ENCODE measurements at places on chromosomes 5 and 9.

- no peak for DNase-seq
Observed at GRCh38 chr9:128254855-128255759, 20.7 kb downstream of the GOLGA2 start.

DNA sequence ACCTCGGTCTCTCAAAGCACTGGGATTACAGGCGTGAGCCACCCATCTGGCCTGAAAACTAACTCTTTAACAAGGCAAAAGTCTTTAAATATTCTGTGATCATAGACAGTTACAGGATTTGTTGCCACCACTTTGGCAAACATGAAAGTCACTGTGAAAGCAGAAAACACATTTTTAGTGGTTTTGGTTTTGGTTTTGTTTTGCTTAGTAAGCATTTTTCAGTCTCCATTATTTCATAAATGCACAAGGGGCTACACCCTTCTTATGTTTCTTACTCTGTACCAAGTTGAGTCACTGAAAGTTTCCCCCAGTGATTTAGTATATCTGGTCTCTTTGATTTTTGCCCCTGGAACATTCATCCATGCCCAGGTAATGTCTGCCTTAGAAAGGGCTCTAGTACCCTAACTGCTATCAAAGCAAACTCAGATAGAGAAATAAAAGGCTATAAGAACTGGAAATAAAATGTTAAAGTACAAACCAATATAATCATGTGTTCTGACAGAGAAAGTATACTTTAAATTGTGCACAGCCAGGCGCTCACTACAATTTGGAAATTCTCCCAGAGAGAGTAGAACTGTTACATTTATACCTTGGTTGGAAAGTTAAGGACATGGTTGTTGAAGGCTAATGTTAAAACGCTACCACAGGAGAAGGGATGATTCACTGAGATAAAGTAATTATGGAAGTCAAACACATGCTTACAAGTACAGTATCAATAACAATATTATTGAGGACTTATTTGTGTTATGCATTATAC, 1022.5 kb upstream of the DMAC1 start:
- no peak for DNase-seq

- DNase-seq, result no peak
Observed at GRCh38 chr5:33475706-33476105, 34.9 kb downstream of the TARS1 start.

- no peak for DNase-seq
Observed at GRCh38 chr9:17614250-17614649, 35.4 kb downstream of the SH3GL2 start.

DNA sequence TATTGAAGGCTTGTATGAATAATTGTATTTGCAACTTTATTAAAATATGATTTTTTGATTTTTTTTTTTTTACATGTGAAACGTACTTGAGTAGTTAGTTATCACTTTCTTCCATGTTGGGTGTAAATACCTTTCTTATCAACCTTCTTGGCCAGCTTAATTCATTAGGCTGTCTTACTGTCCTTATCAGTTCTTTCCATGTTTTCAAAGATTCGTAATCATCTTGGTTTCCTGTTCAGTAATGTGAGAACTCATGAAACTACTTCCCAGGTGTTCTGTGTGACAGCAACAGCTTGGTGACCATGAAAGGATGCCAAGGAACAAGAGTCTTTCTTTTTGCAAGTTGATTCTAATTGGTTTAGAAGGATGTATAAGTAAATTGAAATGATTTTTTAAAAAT, 100.0 kb downstream of the ADGRV1 start:
- no peak for DNase-seq

DNA sequence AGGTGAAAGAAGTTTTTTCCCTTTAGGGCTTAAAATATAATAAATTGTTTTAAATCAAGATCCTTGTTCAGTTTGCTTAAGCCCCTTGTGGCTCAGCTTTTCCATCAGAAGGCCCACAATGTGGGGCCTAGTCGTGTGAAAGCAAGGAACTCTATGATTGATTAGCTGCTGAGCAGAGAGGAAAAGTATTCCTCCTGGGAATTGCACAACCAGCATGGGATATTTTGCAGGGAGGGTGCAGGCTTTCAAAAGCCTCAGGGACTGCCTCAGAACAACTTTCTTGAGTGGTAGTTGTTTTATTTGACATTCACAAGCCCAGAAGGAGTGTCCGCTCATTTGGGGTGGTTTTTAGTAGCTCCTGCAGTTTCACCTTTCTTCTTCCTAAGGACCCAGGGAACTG, 19.8 kb downstream of the TTC23L start:
- no peak for DNase-seq

GRCh38 chr5:142206801-142207200, 98.2 kb downstream of the NDFIP1 start:
- no peak for DNase-seq

GRCh38 chr5:107215611-107216010, 455.1 kb downstream of the EFNA5 start:
- no peak for DNase-seq

DNA sequence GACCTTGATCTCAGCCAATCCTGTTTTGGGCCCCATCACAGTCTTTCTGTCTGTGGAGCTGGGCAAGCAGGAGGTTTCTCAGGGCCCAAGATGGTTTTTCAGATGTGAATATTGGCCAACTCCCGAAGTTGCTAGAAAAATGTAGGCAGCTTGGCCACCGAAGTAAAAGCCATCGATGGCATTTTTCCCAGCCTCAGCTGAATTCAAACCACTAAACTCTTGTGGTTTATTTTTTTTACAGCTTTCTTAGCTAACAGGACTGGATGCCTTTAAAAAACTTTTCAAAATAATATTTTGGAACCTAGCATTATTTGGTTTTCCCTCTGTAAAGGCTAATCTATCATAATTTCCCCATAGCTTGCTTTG, 102.5 kb upstream of the ERCC6L2 start:
- DNase-seq, result no peak

- DNase-seq, result peak; percentile 57
Observed at GRCh38 chr9:106110483-106110882, 416.1 kb downstream of the TMEM38B start.

- no peak for DNase-seq
Observed at GRCh38 chr9:69824499-69825252, 4.1 kb downstream of the CFAP95 start.

GRCh38 chr5:76888733-76889300, 39.0 kb downstream of the S100Z start:
- DNase-seq, result no peak

- DNase-seq, result peak; percentile 49
Observed at GRCh38 chr9:35729700-35730485, 2.1 kb downstream of the TLN1 start.

- DNase-seq, result no peak
Observed at GRCh38 chr9:32326146-32326545, 58.3 kb upstream of the ACO1 start.

DNA sequence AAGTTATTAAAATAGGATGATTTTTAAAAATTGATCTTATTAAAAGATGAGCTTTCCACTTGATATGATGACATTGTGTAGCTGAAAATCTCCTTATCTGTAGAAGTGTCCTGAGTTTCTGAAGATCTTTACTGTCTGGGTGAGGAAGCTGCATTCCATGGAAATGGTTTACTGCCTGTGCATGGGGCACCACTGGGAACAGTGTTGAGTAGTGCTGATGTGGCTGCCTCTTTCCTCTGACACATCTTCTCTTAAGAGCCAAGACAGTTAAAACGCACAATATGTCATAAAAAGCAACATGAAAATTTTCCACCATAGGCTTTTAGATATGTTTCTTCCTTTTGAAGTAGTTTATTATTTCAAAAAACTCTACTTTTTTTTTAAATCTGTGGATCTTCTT, 24.6 kb downstream of the SECISBP2 start:
- no peak for DNase-seq

DNA sequence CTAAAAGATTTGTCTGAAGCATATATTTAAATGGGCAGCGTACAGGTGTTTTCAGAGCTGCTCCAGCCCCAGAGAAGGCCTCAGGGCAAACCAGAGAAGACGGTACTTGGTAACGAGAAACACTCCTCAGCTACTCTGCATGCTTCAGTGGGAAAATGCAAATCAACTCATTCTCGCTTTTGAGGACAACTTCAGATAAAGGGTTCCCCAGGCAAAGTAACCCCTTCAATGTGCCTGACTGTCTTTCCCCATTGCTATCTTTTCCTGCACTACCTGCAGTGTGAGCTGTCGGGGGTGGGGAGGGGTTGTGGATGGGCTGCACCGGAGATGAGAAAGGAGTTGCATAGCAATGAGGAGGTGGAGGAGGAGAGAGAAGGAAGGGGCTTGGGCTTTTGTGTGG, 339.7 kb upstream of the CLINT1 start:
- no peak for DNase-seq

DNA sequence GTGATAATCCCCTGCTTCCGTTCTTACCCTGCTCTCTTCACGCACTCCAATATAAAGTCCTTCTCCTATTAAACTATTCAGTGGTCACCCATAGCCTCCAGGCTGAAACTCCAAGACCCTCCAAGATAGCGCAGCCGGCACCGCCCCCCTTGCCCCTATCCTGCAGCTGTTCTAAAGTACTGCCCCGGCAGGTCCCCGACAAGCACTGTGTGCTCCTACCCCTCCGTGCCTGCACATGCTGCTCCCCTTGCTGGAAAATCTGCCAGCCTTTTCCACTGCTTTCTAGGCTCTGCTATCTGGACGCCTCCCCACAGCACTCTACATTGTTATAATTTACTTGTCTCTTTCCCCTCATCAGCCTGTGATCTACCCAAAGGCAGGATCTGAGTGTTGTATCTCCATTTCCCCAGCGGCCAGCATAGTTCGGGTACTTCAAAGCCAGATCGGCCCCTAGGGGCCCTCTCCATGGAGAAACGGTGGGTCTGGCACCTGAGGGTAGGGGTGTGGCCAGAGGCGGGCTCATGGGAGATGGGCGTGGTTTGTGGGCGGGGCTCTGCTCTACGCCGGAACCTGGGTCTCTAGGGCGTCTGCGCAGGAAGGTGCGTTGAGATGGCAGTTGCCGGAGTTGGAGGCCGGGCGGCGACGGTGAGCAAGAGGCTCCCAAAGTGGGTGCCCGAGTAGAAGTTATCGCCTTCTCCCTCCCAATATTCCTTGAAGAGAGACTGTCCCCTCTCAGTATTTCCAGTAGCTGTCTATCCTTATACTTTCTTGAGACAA, 83.5 kb upstream of the RUSC2 start:
- DNase-seq, result no peak

- no peak for DNase-seq
Observed at GRCh38 chr5:149045089-149045460, 17.8 kb downstream of the SH3TC2 start.

GRCh38 chr5:154612666-154613065, 134.6 kb upstream of the HAND1 start:
- DNase-seq, result no peak

DNA sequence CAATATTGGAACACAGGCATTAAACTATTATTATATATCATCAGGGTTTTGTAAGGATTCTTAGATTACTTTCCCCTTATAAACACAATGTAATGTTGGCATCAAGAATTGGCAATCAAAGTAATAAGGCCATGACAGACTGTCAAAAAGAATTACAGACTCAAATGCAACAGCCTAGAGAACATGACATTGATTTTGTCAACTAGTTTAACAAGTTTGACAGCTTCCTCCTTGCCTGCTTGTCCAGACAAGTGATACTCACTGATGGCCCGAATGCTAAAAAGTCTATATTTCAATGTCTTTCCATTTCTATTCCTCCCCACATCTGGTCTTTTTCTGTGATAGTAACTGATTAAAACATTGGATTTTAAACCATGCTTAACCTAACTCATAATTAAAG, 6.4 kb upstream of the ANKRD31 start:
- DNase-seq, result no peak

GRCh38 chr5:173479711-173480110, 136.7 kb downstream of the BOD1 start:
- no peak for DNase-seq

DNA sequence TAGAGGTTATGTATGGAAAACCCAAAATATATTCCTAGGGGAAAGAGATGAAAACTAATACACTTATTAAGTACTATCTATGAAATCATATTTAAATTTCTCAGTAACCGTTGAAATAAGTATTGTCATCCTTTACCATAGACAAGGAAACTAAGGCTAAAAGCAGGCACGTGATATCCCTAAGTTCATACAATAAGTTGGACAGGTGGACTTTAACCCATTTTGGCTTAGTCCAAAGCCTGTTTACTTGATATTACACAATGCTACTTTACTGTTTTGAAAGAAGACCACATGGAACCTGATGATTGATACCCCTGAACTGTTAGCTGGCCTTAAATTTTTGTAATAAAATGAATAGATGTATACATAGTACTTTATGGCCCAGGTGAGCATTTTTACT, 3.5 kb downstream of the NFX1 start:
- DNase-seq, result no peak

DNA sequence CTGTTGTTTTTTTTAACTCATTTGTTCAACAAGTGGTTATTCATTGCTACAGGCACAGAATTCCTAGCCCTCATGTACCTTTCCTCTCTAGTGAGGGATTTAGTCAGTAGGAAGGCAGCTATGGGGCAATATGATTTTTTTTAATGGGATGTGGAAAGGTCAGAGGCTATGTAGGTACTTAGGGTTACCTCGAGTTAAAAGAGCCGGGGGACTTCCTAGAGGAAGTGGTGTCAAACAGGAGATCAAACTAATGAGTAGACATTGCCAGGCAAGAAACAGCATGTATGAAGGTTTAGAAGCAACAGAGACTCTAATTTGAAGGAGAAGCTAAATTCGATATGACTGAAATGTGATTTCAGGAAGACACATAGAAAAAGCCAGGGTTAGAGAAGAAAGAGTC, 50.7 kb downstream of the ITGA2 start:
- no peak for DNase-seq

DNA sequence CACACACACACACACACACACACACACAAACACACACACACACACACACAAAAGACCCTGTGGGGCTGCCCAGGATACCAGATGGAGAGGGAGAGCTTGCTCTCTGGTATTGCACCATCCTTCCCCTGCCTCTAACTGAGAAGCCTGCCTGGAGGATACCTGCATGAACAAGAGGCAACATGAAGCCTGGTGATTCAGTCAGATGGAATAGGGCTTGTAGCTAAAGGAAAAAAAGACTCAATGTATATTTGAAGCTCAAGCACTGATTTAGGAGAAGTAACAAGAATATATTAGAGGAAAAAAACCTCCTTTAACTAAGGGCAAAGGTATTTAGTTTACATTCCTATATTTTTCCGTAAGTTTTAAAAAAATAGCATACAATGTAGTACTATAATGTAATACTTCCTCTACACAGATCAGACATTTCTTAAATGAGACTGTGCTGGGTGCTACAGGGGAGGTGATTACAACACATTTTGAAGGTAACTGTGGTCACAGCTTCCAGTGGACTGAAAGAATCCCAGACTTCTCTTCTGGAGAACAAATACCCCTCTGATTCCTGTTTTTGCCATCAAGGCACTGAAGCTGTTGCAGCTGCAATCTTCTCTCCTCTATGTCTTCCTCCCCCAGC, 169.3 kb downstream of the DCP2 start:
- peak; percentile 90 for DNase-seq

Measured in keratinocyte (primary cell).